ENCODE measurements at places on chromosomes 16 and 17. TPM values are rescaled to one million over a fixed set of nuclear protein-coding genes. Genes with fewer than 3 reads are reported as not detected.

DNA sequence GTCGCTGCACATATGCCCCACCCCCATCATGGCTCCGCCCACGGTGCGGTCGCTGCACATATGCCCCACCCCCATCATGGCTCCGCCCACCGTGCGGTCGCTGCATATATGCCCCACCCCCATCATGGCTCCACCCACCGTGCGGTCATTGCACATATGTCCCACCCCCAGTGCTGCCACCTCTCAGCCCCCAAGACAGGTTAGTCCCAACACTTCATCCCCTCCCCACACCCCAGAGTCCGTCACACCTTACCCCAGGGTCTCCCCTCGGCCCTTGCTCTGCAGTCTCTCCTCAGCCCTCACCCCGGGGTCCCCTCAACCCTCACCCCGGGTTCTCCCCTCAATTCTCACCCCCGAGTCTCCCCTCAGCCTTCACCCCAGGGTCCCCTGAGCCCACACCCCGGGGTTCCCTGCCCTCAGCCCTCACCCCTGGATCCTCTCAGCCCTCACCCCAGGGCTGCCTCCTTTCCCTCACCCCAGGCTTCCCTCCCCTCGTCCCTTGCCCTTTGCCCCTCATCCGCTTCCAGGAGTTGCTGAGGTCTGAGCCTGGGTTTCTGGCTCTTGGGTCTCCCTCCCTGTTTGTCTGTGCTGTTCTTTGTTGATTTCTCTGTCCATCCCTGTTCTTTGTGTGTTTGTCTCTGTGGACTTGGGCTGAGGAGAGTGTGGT lies 25.6 kb downstream of the TPSG1 start:
- DNase-seq = no peak

- DNase-seq = no peak
These were observed 1.1 kb downstream of the SLC16A3 start for GRCh38 chr17:82229698-82230608.

- DNase-seq = no peak
These were observed 143.3 kb upstream of the LHX1 start for GRCh38 chr17:36793976-36794375.

DNA sequence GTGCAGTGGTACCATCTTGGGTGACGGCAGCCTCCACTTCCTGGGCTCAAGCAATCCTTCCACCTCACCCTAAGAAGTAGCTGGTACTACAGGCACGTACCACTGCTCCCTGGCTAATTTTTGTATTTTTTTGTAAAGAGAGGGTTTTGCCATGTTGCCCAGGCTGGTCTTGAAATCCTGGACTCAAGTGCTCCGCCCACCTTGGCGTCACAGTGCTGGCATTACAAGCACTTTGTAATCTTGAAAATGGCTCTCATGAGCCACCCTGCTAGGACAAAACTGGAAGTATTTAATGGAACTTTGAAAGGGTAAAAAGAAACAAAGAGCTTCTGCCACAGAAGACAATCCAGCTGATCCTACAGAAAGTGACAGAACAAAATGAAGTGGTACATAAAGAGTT lies 9.2 kb downstream of the SUMO2 start:
- DNase-seq = no peak

GRCh38 chr17:34391241-34391640 lies 28.2 kb upstream of the CCL1 start:
- DNase-seq = no peak

GRCh38 chr17:64774888-64775540 lies 112.9 kb upstream of the SMURF2 start:
- no peak for DNase-seq

GRCh38 chr16:27228621-27229501 lies 25.5 kb downstream of the KDM8 start:
- DNase-seq = no peak

- DNase-seq = no peak
These were observed 103.3 kb downstream of the CCDC182 start for GRCh38 chr17:57641761-57642160.

DNA sequence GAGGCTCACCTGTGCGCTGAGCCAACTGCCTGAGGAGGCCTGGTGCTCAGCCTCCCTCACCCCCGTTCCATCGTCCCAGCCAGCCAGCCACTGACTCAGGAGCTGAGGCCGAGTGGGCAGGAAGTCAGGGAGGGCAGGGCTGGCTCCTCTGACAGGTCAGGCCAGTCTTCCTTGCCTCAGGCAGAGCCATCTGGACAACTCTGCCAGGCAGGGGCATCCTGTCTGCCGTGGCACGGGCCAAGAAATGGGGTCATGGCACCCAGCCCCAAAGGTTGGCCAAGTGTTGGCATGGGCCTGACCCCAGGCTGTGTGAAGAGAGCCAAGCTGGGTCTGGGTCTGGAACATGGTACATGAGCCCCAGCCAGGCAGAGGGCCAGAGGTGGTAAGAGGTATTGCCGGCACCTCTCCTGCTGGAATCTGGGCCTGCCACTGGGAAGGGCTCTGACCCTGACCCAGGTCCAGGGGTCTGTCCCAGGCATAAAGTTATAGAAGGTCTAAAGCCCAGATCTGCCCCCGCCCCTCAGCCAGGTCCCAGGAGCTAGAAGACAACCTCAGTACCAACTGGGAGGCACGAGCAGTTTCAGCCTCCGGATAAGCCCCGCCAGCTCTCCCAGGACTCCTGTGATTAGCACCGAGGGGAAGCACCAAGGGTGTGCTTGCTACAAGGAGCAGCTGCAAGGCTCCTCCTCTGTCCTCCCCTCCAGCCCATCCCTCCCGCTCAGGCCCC lies 2.5 kb upstream of the VASN start:
- DNase-seq = no peak

DNA sequence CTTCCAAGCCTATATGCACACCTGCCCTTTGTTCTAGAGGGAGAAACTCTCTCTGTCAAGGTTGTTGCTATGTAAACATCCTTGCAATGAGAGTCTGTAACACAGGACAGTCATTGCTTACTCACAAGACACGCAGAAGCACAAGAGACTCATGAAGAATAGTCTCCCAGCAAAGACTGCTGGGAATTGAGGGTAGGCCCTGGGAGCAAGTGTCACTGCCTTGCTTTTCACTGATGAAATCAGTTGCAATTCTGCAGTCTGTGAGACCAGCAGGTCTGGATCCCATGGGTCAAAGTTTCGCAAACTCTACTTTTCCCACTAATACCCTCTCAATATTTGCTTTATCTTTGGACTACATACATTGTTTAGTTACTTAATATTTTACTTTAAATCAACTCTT lies 177.4 kb downstream of the FTO start:
- no peak for DNase-seq

WFDC1 gene
- not detected for total RNA-seq

B4GALNT2 gene
- 0.03 TPM for total RNA-seq

OR1A1 gene
- total RNA-seq = not detected

All from T-cell (primary cell).